ENCODE measurements at places on chromosomes 11 and 22.

- DNase-seq = no peak
Observed at GRCh38 chr22:19696504-19697276, 17.6 kb upstream of the SEPTIN5 start.

DNA sequence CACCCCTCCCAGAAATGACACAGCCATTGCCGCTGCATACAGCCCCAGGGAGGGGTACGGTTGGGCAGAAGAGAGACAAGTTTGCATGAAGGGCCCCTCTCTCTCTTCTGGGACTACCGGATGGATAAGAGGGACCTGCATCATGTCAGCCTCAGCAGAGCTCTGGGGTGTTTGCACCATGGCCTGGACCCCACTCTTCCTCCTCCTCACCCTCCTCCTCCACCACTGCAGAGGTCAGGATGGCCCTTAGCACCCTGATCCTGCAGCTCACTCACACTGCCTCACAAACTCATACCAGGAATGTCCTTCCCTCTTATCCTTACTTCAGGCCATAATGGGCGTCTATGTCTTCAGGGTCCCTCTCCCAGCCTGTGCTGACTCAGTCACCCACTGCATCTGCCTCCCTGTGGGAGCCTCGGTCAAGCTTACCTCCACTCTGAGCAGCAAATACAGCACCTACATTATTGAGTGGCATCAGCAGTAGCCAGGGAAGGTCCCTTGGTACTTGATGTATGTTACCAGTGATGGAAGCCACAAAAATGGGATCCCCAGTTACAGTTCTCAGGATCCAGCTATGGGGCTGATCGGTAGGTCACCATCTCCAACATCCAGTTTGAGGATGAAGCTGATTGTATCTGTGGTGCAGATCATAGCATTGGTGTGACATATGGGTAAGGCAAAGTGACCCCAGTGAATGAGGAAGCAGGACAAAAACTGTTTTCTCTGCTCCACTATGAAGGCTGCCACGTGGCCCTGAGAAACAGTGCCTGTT is 62.2 kb upstream of the VPREB1 start:
- DNase-seq = no peak

- DNase-seq = no peak
Observed at GRCh38 chr11:105168457-105168856, 28.9 kb upstream of the CARD18 start.

DNA sequence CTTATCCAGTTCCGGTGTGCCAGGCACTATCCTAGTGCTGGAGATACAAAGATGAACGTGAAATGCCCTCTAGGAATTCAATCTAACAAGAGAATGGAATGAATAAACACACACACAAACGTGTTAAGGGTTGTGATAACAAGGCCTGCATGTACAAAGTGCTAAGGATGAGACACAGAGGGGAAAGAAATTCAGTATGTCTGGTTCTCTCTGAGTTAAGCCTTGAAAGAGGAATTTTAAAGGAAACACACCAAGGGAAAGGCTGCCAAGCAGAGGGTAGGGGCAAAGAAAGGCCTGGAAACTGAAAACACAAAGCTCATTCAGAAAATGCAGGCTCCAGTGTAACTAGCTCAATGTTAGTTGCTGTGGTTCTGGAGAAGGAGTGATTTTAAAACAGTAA is 4.2 kb downstream of the CHKA start:
- DNase-seq = no peak

GRCh38 chr22:36027579-36027934 is 1.1 kb downstream of the RBFOX2 start:
- DNase-seq = peak; percentile 6

DNA sequence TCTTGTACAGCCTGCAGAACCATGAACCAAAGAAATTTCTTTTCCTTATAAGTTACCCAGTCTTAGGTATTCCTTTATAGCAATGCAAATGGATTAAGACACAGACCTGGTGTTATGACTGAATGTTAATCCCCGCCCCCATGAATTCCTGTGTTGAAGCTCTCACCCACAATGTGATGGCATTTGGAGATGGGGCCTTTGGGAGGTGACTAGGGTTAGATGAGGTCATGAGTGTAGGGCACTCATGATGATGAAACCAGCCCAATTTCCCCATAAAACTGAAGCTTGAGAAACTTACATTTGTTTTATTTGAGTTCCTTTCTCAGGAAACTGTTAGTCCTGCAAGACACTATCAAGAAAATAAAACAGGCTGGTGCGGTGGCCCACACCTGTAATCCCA is 115.8 kb upstream of the THY1 start:
- DNase-seq = no peak

DNA sequence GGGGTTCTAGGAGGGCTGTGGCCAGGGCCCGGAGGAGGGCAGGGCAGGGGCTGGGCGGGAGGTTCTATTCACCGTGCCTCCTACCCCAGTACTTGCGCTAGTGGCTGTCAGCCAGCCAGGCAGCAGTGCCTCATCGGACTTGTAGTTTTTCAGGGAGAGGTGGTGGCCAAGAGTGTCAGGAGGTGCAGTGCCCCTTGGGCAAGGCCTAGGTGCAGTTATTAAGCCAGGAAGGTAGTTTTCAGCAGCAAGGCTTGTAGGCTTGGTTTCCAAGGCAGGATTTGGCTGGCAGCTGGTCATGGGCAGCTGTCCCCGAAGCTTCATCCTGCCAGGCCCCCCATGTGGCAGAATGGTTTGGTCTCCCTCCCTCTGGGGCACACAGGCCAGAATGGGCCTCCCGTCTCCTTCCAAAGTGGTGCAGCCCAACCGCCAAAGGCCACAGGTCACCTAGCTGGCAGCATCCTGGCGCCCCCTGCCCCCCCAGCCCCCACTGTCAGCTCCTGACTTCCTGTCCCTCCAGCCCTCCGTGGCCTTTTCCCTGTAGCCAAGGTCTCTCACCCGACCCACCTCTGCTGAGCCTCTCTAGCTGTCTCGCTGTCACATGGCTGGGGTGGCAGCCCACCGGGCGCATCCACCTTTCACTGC is 8.5 kb downstream of the CCDC88B start:
- DNase-seq = no peak

DNA sequence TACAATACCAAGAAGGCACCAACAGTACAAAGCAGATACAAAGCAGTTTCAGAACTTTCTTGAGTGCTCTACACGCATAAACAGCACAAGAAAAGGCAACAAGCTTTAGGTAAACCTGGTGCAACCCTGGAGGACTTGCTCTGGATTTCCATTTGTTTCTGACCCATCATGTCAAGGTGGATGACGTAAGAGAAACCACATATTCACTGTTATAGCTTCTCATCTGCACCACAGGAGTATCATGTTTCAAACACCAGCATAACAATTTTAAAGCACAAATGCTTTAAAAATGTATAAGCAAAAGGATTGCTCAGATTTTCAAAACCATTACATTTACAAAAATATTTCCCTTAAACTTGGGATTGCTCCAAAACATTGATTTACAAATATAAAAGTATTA is 25.0 kb upstream of the YPEL1 start:
- DNase-seq = no peak

- no peak for DNase-seq
Observed at GRCh38 chr11:34236572-34236971, 121.2 kb downstream of the ABTB2 start.

DNA sequence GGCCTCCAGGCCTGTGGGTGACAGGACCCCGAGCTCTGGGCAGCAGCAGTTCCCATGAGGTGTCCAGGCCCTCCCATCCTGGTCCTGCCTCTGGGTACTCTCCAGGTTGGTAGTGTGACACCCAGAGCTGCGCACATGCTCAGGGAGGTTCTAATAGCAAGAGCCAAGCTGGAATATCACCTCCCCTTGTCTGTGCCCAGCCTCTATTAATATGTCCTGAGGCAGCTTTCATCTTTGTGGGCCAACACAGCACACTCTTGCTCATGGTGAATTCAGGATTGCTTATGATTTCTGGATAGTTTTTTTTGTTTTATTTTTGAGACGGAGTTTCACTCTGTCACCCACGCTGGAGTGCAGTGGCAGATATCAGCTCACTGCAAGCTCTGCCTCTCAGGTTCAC is 3.3 kb downstream of the P2RX6 start:
- no peak for DNase-seq

- no peak for DNase-seq
Observed at GRCh38 chr11:128902515-128903066, 11.4 kb downstream of the KCNJ5 start.

- DNase-seq = peak; percentile 38
Observed at GRCh38 chr22:37281646-37282384, 493 bp upstream of the CYTH4 start.

DNA sequence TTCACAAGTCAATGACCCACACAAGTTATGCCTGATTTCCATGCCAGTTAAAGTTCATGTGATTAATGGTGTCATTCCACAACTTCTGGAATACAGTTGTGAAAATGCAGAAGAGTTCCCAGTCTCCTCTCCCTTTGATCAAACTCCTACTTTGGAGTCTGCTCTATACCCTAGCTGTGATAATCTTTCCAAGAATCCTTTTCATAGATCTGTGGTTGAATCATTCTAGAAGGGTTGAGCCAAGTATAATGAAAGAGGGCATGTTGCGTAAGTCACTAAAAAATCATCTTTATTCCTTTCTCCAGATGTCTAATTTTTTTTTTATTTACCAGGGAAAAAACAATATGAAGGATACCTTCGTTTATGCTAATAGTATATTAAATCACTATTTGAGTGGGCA is 89.7 kb upstream of the CARD18 start:
- no peak for DNase-seq

GRCh38 chr11:68870470-68870869 is 28.8 kb upstream of the CPT1A start:
- no peak for DNase-seq

GRCh38 chr22:41976961-41977566 is 7.8 kb downstream of the SEPTIN3 start:
- DNase-seq = no peak

- DNase-seq = peak; percentile 42
Observed at GRCh38 chr22:41286639-41287091, 678 bp upstream of the RANGAP1 start.

- no peak for DNase-seq
Observed at GRCh38 chr11:12287374-12288211, 89.8 kb upstream of the PARVA start.
